ENCODE measurements at places on chromosomes 2 and 18.

DNA sequence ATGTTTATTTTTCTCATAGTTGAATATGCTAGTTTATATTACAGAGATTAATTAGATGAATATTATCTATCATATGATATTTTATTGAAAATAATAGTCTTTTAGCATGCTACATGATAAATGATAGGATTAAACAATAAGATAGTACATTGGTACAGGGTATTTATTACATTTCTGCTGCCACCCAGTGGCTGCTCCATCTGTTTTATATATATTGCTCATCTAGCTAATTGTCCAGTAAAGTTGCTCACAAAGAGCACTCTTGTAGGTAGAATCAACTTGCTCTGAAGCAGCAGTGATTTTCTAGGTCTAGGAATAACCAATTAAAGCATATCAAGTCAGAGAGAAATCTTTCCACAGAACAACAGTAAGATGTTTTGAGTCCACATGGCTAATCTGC, 183.3 kb downstream of the ASXL3 start:
- DNase-seq: peak; percentile 22

- no peak for DNase-seq
Observed at GRCh38 chr2:9779596-9780264, 63.5 kb upstream of the TAF1B start.

GRCh38 chr2:217878915-217879590, 123.7 kb downstream of the TNS1 start:
- no peak for DNase-seq

- peak; percentile 91 for DNase-seq
Observed at GRCh38 chr2:14194233-14194632, 438.3 kb upstream of the LRATD1 start.

- DNase-seq: no peak
Observed at GRCh38 chr18:39586741-39587140, 2021.1 kb upstream of the CELF4 start.

- no peak for DNase-seq
Observed at GRCh38 chr2:85188852-85189251, 55.7 kb downstream of the TCF7L1 start.

DNA sequence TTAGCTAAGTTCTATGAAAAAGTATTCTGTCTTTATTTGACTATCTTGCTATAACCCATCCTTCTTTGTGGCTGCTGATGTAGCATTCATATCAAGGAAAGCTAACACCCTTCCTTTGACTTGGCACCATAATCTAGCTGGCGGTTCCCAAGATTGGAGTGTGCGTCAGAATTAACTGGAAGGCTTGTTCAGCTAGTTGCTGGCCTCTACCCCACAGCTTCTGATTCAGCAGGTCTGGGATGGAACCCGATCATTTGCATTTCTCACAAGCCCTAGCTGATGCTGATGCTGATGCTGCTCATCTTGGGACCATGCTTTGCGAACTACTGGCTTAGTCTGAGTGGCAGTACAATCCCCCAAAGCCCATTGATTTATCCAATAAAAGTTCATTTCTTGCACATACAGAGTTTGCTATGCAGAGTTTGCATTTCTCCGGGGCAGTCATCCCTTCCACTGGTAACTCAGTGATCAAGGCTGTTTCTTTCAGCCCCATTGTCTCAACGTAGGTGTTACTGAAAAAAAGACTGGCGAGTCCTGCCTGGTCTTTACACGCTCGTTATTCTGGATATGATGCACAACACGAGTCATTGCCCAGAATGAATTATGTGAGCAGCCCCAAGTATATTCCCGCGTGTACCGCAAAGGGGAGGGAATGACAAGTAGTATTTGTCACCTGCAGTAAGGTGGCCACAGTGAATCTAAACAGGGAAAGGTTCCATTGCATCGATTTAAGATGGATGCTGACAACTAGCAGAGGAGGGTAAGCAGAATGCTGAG, 96.5 kb downstream of the ZNF532 start:
- DNase-seq: no peak

GRCh38 chr18:38520786-38521185, 955.2 kb upstream of the CELF4 start:
- peak; percentile 12 for DNase-seq

DNA sequence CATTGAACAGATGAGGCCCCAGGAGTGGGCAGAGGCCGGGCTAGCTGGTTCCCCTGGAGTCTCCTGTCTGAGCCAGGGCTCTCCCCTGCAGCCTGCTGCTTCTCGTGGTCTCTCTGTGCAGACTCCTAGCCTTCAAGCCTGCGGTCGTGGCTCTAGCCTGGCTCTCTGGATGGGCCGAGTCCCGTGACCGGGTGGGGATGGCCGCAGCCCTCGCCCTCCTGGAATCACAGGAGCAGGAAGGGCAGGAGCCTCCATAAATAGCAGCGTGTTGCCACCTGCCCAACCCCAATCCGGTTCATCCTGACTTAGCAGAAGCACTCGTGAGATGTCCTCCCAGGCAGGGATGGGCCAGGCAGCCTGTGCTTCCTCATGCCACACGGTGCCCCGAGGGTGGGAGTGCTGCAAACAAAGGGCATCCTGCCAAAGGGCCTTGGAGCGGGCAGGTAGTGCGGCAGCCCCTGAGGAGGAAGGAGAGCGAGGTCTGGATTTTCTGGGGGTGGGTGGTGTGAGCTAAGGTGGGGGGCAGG, 43.9 kb downstream of the FOSL2 start:
- DNase-seq: peak; percentile 51

DNA sequence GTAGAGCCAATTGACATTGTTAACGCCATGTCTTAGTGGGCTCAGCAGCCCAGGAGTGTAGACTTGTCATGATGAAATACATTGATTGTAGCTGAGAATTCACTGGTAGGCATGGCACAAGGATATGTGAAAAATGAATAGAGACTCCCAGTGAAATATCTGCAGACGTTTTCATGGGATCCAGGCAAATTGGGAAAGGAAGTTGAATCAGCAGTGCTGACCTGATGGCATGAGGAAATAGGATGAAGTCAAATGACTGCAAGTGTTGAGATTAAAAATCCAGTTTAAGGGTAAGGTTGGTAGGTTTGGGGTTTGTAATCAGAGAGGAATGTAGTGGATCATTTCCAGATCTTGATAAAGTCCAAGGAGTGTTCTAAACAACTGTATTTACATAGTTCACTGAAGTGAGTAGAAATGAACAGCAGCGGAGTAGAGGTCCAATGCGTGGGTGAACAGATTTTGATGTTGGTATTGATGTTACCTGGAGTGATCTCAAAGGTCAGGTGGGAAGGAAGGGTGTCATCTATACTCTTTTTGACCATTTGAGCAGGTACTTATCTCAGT, 24.6 kb downstream of the INSIG2 start:
- DNase-seq: no peak

DNA sequence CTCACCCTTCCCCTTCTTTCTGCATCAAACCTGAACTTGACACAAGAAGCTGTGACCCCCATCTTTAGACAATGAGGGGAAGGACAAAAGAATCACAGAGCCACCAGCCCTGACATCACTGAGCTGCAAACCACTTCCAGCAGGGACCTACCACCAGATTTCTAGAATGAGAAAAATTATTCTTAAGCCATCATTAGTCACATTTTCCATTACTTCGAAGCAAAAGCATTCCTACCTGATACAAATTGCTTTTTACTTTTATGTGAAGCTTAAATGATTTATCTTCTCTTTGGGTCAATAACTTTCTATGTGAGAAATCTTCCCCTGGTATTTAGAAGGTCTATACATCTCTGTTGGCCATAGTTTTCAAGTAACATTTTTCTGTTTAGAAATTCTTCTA, 134.8 kb downstream of the TCF4 start:
- DNase-seq: no peak

- DNase-seq: no peak
Observed at GRCh38 chr2:191105082-191105481, 45.7 kb downstream of the STAT4 start.

GRCh38 chr2:225911019-225911418, 511.5 kb downstream of the NYAP2 start:
- no peak for DNase-seq

DNA sequence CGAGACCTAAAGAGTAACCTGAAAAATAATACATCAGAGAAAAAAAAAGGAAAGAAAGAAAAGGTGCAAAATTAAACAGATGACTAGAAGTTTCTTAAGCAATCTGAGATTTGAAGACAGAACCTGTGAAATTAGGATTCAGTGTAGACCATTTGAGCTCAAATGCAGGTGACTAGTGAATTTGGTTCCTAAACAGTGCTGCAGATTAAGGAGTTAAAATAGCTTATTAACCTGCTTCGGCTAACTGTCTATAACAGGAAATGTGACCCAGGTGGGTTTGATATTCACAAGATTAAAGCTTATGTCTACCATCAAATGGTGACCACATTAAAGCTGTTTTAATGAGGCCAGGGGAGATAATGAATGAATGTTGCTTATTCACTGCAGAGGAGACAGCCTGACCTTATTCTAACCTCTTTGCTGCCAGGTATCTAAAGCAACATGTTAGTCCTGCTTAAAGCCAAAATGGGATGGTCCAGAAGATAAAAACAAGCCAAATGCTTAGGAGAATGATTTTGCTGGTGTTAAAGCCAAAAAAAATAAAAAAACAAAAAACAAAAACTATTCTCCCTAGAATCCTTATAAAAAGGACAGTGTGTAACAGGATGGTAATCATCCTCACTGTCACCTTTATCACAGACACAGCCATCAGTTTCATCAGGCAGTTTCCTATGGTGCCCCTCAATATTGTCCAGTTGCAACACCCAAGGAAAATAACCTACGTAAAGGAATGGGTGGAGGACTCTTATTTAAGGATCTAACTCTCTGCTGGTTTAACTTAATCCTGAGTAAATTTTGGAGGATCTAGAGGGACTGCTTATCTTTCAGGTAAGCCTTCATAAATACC, 769.0 kb upstream of the ZEB2 start:
- DNase-seq: no peak

- DNase-seq: no peak
Observed at GRCh38 chr2:59888706-59889105, 664.7 kb downstream of the BCL11A start.

GRCh38 chr2:222240676-222241049, 58.1 kb downstream of the PAX3 start:
- DNase-seq: no peak

DNA sequence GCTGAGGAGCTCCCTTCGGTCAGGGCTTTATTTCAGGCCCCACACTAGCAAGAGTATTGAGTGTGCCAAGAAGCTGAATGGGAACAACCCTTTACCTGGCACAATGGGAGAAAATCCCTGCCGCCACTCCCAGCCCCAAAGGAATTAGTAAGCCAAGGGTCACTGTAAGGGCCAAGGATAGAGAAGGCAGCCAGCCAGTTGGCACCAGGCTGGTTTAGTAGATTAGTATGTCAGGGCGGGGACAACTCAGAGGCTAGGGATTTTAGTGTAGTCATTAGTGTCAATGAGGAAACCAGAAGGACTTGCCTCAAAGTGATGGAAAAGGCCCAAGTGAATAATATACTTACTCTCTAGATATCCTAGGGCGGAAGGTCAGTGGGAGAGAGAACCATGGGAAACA, 34.9 kb upstream of the CYP26B1 start:
- no peak for DNase-seq

GRCh38 chr18:48902856-48903601, 47.7 kb downstream of the SMAD7 start:
- DNase-seq: no peak

GRCh38 chr2:42638080-42638784, 69.8 kb downstream of the MTA3 start:
- no peak for DNase-seq

GRCh38 chr2:239387811-239388210, 13.0 kb downstream of the HDAC4 start:
- DNase-seq: no peak

GRCh38 chr18:63264871-63265270, 54.7 kb downstream of the BCL2 start:
- DNase-seq: peak; percentile 85

GRCh38 chr18:40841467-40841866, 1113.6 kb upstream of the PIK3C3 start:
- DNase-seq: no peak

DNA sequence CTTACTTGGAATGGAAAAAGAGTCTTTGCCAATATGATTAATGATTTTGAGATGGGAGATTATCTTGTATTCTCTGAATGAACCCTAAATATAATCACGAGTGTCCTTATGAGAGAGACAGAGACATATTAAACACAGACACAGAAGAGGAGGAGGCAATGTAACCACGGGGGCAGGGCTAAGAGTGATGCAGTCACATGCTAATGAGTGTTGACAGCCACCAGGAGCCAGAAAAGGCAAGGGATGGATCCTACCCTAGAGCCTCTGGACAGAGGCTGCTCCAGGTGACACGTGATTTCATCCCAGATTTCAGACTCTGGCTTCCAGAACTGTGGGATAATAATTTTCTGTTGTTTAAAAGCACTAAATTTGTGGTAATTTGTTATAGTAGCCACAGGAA, 679.6 kb downstream of the MBD2 start:
- no peak for DNase-seq

GRCh38 chr2:218229239-218229638, 12.2 kb downstream of the ARPC2 start:
- DNase-seq: no peak

GRCh38 chr18:44046376-44046975, 634.2 kb upstream of the SETBP1 start:
- no peak for DNase-seq

DNA sequence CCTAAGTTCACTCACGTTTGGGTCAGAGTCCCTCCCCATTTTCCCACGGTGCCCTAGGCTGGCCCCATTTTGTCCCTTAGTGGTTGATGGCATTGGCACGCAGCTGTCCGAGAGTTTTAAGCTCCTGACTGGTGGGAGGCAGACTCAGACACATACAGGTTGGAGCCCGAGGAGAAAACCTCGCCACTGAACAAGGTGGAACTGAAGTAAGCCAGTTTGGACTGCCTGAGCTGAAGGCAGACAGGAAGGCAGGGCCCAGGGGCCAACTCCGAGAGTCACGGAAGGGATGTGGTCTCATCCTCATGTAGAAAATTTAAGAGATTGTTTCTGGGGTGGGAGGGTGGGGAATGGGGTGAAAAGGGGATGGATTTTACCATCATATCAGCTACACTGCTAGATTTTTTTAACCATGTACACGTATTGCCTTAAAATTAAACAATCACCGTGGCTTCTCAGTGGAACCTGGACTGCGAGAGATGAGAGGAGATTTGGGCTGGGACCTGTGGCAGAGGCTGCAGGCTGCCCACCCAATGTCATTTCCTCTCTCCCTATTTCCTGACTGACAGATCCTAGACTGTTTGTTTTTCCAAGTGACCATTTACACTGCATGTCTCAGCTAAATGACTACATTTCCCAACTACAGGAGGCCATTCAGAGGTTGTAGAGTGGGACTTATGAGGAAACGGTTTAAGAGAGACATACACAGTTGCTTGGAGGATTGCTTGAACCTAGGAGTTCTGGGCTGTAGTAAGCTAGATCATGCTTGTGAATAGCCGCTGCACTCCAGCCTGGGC, 19.4 kb upstream of the NMUR1 start:
- DNase-seq: no peak

GRCh38 chr2:216858312-216858711, 1.6 kb downstream of the TNP1 start:
- no peak for DNase-seq

GRCh38 chr2:69248232-69248631, 138.8 kb downstream of the GFPT1 start:
- no peak for DNase-seq

- DNase-seq: no peak
Observed at GRCh38 chr18:49985236-49985635, 171.9 kb upstream of the ACAA2 start.

All from SHP77 (cell line).